T-helper 17 cell (primary cell): ENCODE measurements at places on chromosomes 5 and 9. TPM values are rescaled to one million over a fixed set of nuclear protein-coding genes. Genes with fewer than 3 reads are reported as not detected.

- H3K27ac ChIP-seq, result peak overlapping the region; percentile 85
- no peak for DNase-seq
- no peaks in the 10 kb centered on the region for H3K27me3 ChIP-seq
- peaks cover 2% of the 10 kb centered on the region for H3K36me3 ChIP-seq
- H3K4me3 ChIP-seq, result peak overlapping the region; percentile 52
- H3K4me1 ChIP-seq, result peaks cover 62% of the 10 kb centered on the region
These were observed 6.8 kb downstream of the MACROH2A1 start for GRCh38 chr5:135392256-135392655.

GRCh38 chr5:78569441-78569840 lies 79.1 kb downstream of the LHFPL2 start:
- H3K27me3 ChIP-seq, result peaks cover 16% of the 10 kb centered on the region
- H3K4me3 ChIP-seq, result no peak overlapping the region
- DNase-seq, result no peak
- no peak overlapping the region for H3K27ac ChIP-seq

DDX4 gene
- not detected for total RNA-seq

SHLD3 gene
- 7.5 TPM for total RNA-seq

PCDHA11 gene
- not detected for total RNA-seq
